ENCODE measurements at places on chromosomes 1 and 21.

DNA sequence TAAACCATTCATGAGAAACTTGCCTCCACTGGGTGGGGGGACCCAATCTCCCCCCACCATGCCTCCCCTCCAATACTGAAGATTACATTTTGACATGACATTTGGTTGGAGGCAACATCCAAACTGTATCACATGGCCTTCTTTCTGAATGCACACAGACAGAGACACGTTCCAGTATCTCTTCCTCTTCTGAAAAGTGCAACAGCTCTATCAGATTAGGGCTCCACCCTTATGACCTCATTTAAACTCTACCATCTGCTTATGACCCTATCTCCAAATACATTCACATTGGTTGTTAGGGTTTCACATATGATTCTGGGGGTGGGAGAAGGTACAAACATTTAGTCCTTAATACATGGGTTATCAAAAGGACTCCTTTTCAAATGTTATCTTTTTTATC lies 481.8 kb upstream of the NFIA start:
- no peak for DNase-seq

GRCh38 chr1:71269818-71270217 lies 189.0 kb upstream of the ZRANB2 start:
- DNase-seq = no peak

DNA sequence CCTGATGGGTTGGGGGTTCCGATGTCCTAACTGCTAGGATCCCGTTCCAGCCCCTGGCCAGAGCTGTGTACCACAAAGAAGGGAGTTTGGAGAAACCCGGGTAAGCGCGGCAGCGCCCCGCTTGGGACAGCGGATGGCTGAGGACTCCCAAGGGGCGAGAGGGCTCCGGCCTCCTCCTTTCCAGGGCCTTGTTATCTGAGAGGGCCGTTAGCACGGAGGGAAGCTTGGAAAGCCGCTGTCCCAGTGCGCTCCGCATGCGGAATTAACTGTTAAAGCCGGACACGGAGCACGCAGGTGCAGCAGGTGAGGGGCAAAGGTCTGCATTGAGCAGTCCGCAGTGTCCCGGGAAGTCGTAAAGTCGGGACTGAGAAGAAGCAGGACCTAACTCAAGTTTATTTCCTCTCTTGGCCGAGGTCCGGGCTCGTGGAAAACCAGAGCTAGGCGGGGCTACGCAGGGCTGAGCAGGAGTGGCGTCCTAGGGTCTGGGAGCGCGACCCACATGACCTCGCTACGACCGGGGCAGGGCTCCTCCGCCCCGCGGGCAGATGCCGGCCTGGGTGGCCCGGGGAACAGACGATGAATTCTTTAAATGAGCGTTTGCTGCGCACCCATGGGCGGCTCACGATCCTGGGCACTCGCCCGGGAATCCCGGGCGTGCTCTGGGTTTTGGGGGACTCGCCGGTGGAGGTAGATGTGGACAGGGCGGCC lies 4.5 kb downstream of the LHX4 start:
- peak; percentile 24 for DNase-seq

- no peak for DNase-seq
These were observed 1.8 kb upstream of the GBP5 start for GRCh38 chr1:89274411-89274857.

DNA sequence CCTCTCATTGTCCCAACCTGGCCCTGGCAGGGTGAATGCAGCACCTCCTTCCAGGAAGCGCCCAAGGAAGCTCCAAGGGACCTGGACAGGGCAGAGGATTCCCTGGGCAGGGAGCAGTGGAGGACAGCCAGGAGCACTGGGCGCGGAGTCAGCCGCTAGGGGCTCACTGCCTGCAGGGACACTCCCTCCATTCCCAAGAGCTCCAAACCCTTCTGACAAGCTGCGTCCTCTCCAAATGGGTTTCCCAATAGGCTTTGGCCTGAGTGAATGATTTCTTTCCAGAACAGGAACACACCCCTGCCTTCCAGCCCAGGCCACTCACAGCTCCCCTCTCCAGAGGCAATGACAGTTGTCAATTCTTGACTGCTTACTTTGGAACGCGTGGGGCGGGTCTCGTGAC lies 128.5 kb upstream of the EDN2 start:
- DNase-seq = no peak

- DNase-seq = no peak
These were observed 2.6 kb upstream of the MAPKAPK2 start for GRCh38 chr1:206682111-206682510.
